Forelimb muscle (tissue), 1 donor: ENCODE measurements at places on chromosomes 2 and 18. TPM values are rescaled to one million over a fixed set of nuclear protein-coding genes. Genes with fewer than 3 reads are reported as not detected.
A peak's percentile ranks its signal among the peaks of the same experiment; 100 is the strongest.

DNA sequence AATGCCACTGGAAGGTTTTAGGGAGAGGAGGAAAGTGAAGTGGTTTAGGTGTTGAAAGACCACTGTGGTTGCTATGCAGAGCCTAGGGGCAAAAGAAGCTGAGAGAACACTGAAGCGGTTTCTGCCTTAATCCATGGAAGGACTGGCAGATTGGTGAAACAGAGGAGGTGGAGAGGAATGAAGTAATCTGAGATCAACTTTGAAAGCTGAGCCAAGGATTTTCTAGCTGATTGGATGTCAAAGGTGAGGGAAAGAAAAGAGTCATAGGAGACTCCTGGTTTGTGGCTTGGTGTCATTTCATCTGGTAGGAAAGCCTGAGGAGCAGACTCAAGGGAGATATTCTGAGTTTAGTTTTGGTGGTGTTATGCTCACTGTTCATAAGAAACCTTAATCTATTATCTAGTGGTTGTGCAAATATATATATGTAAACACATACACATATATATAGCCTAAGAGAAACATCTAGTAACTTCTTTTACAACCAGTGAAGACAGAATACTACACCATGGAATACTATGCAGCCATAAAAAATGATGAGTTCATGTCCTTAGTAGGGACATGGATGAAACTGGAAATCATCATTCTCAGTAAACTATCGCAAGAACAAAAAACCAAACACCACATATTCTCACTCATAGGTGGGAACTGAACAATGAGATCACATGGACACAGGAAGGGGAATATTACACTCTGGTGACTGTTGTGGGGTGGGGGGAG is 134.1 kb upstream of the CREB1 start:
- DNase-seq = no peak

DNA sequence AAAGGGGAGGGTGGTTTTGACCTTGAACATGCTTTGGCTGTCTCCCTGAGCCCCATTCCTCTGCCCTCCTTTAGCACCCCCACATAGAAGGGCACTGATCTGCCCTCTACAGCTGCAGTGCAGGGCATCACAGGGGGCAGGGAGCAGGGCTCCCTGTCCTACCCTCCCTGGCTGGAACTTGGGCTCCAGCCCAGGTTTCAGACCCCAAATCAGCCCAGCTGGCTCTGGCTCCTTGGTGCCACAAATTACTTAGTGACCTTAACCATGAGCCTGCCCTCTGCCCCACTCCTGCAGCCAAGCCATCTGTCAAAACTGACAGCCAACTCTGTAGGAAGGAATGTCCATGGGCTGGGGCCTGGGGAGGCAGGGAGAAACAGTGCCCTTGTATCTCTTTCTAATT is 105.6 kb downstream of the MAPK4 start:
- DNase-seq = no peak

SLC16A14 gene
- polyA plus RNA-seq = 2.0 TPM

EPAS1 gene
- polyA plus RNA-seq = 29.6 TPM

DNA sequence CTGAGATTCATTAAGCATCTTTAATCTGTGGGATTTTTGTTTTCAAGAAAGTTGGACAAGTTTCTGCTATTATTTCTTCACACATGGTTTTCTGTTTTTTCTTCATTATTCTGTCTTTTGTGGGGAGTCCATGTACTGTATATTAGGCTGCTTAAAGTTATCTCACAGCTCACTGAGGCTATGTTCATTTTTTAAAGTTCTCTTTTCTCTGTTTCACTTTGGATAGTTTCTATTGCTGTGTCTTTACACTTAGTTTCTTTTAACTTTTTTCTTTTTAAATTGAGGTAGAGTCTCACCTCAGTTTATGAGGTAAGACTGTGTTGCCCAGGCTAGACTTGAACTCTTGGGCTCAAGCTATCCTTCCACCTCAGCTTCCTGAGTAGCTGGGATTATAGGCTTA is 8.6 kb downstream of the OSBPL6 start:
- no peak for DNase-seq

FOXI3 gene
- 0.05 TPM for polyA plus RNA-seq

- DNase-seq = no peak
These were observed 79.6 kb downstream of the DNER start for GRCh38 chr2:229634601-229635370.

HAAO gene
- polyA plus RNA-seq = 19.7 TPM

DNA sequence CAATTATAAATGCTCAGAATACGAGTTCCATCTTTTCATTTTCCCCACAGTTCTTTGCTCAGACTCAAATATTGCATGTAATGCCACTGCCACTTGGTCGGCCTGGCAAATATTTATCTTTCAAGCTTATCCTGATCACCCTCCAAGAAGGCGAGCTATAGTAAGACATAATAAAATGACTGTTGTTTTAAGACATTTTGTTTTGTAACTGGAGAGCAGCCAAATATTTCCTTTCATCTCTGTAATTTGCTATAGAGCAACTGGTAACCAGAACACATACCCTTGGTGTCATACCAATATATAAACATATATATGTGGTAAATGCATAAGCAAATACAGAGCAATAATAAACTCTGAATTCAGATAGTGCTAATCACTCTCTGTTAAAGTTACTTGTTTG is 7.3 kb upstream of the ATL2 start:
- no peak for DNase-seq

GRCh38 chr2:189161894-189162293 is 17.7 kb downstream of the COL5A2 start:
- no peak for DNase-seq

FTCDNL1 gene
- polyA plus RNA-seq = 1.4 TPM

GPR45 gene
- not detected for polyA plus RNA-seq

GRCh38 chr2:134375935-134376334 is 122.1 kb downstream of the MGAT5 start:
- no peak for DNase-seq

- peak; percentile 70 for DNase-seq
These were observed at the start of gene PTPN18 for GRCh38 chr2:130355578-130356431. PTPN18 (plus strand) TSS chr2:130356056; CDS start chr2:130356108, 52 bp downstream.

GRCh38 chr2:149488706-149489440 is 98.7 kb downstream of the MMADHC start:
- no peak for DNase-seq

DNA sequence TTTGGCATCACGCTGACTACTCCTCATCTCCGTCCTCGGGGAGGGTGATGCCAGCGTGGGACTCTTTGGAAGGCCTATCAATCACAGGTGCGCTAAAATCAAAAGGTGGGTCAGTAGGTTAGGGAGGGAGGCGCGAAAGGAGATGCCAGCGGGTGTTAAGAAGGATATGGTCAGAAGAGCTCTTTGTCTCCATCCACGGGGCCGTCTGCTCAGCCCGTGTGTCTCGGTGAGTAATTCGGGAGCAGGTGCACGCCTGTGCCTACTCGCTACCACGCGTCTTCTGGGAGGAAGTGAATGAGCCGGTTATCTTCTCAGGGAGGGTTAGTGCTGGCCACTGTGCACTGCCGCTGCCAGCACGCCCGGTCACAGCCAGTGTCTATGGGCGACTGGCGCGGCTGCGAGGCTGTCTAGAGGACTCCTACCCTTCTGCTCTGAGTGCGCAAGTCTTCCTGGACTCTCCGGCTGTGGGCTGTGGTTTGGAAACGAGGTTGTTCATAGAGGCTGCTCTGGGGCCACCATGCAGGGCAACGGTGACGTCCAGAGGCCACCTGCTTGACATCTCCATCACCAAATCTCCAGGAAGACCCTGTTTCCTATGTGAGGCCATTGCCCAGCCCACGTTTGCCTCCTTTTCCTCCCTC is 153.4 kb downstream of the MBP start:
- no peak for DNase-seq

DNA sequence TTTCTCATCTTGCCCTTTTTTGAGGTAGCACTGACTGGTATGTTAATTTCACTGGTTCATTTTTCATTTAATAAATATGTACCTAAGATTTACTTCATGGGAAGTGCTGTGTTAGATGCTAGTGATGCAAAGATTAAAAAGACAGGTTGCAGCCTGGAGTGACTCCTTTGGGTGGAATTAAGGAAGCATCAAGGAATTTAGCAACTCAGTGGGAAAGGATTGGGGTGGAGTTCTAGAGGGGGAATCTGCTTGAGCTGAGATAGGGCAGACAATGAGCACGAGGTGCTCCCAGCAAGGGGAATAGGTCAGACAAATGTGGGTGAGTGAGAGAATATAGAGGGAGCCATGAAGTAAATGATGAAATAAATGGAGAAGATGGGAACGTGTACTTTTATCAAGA is 57.0 kb downstream of the LYPD6 start:
- DNase-seq = no peak

- no peak for DNase-seq
These were observed 7.9 kb upstream of the INPP4A start for GRCh38 chr2:98436734-98437133.

DNA sequence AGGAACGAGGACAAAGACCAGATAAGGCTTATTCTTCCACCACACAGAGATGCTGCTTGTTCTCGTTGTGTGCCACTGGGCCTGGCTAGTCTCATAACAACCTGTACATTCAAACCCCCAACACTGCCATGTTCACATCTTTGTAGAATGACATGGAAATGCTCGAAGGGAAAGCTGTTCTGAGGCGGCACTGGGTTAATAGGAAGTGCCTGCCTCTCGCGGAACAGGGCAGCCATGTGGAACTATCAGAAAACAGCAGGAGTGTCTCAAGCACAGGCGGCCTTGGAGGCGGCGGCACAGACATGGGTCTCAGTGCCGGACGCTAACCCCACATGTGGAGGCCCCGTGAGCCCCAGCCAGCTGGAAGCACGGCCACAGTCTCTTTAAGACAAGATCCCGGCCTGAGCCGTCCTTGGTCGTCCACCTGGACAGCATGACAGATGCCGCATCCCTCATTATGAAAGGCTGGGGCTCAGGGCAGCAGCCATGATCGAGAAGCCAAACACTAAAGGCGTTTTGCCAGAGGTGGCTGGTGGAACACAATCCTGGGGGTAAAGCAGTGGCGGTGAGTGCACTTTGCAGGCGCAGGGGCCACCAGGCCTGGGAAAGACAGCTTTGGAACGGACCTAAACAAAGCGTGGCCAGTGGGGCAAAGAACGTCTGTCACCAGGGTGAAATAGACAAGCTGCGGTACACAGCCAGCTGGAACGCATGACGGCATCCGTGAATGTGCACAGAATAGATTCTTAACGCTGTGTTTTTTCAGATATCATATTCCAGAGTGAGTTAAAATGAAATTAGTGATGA is 161.0 kb downstream of the HDAC4 start:
- DNase-seq = no peak

DNA sequence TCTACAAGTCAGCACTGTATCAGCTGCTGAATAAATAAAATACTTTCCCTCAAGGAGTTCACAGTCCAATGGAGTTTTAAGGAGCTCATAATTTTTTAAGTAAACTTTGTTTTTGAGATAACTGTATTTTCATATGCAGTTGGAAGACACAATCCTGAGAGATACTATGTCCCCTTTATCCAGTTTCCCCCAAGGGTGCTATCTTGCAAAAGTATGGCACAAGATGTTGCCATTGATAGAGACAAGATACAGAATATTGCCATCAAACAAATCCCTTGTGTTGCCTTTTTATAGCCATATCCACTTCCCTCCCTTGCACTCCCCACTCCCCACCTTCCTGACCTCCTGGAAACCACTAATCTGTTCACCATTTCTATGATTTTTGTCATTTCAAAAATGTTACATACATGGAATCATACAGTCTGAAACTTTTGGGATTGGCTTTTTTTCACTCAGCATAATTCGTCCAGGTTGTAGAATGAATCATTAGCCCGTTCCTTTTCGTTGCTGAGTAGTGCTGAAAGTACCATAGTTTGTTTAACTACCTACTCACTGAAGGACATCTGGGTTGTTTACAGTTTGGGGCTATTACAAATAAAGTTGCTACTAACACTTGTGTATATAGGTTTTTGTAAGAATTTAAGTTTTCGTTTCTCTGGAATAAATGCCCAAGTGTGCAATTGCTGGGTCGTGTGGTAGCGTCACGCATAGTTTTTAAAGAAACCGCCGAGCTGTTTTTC is 30.2 kb upstream of the SERTAD2 start:
- no peak for DNase-seq

- DNase-seq = no peak
These were observed 429.0 kb downstream of the SUCLG1 start for GRCh38 chr2:84029903-84030575.

DNA sequence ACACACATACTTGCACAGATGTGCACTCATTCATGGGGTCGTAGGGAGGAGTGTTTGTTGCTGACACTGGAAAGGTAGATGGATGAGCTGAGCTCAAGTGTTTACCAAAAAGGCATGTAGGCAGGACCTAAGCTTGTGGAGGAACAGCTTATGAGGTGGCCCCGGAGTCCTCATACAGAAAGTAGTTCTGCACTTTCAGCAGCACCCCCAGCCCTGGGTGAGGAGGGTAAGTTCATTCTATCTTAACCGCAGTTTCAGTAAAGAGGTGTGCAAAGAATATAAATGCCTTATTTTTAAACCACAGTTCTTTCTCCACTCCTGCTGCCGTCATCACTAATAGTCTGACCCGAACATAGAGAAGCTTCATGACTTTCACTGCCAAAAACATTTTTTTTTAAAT is 31.7 kb upstream of the RNF152 start:
- no peak for DNase-seq

DNA sequence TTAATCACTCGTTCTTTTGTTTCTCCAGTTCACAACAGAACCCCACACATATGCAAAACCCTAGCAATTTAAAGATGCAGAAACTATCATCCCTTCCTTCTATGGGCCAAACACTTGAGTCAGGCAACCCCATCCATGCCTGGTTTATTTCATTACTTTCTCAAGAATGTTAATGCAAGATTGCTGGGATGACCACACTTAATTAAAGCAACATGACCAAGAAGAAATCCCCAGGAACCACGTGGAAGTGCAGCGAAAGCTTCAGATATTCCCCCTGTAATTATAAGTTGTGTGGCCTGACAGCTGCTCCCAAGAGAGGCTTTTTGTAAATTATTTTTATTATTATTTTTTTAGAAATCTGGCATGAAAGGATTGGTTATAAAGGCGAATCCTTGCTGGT is 246.2 kb upstream of the ID2 start:
- DNase-seq = no peak

DNA sequence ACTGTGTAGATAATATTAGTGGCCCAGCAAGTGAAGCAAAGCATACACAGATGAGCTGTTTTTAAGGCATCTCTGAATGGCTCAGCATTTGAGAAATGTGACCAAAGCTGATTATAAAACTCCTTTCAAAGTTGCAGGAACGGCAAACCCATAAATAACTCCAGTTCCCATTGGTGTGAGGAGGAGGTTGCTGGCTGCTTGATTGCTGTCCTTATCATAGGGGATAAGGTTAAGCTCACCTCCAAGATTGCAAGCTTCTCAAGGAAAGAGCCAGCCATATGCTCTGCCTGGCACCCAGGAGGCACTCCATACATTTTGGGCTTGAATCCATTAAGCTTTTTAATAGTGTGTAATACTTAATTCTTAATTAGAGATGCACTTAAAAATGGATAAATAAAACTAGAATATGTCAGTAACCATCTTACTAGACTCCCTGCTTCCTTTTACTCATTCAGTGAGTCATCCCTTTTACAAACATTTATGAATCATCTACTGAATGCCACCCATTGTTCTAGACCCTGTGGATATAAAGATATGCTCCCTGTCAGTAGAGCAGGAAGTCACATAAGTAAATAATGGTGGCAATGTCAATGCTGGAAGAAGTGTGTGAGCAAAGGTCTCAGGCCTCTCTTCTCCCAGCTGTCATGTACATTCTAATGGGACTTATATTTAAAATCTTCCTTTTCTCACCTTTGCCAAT is 99.3 kb downstream of the SPATS2L start:
- DNase-seq = no peak

FSIP2 gene
- 0.89 TPM for polyA plus RNA-seq
